Breast epithelium (tissue), 4 donors: ENCODE measurements at places on chromosomes 1 and 21. TPM values are rescaled to one million over a fixed set of nuclear protein-coding genes. Genes with fewer than 3 reads are reported as not detected.

LCE2C gene
- total RNA-seq: not detected

SIM2 gene
- 0.33 TPM for total RNA-seq

CTSS gene
- total RNA-seq: 218 TPM

ANKRD34A gene
- 0.59 TPM for total RNA-seq

- peak overlapping the region; percentile 99 for H3K27ac ChIP-seq
- H3K4me1 ChIP-seq: no peaks in the 10 kb centered on the region
- H3K27me3 ChIP-seq: no peaks in the 10 kb centered on the region
- DNase-seq: peak; percentile 59
These were observed 738 bp upstream of the CDC42BPA start for GRCh38 chr1:227318853-227319607.

GRCh38 chr1:160451119-160451858 is 50.9 kb downstream of the VANGL2 start:
- H3K27ac ChIP-seq: no peak overlapping the region
- no peak for DNase-seq
- H3K4me3 ChIP-seq: no peak overlapping the region
- no peaks in the 10 kb centered on the region for H3K4me1 ChIP-seq
- no peaks in the 10 kb centered on the region for H3K36me3 ChIP-seq

DNA sequence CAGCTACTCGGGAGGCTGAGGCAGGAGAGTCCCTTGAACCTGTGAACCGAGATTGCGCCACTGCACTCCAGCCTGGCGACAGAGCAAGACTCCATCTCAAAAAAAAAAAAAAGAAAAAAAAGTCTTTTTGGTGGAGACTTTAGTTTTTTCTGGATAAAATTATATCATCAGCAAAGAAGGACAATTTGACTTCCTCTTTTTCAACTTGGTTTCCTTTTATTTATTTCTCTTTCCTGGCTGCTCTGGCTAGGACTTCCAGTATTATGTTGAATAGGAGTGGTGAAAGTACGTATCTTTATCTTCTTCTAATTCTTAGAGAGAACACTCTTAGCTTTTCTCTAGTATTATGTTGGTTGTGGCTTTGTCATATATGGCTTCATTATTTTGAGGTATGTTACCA is 130.8 kb downstream of the PCBP3 start:
- no peaks in the 10 kb centered on the region for H3K27me3 ChIP-seq
- DNase-seq: no peak

GRCh38 chr1:97190326-97190725 is 468.7 kb downstream of the PTBP2 start:
- H3K36me3 ChIP-seq: no peaks in the 10 kb centered on the region
- no peaks in the 10 kb centered on the region for H3K27me3 ChIP-seq
- H3K4me3 ChIP-seq: no peak overlapping the region
- no peak overlapping the region for H3K27ac ChIP-seq
- no peaks in the 10 kb centered on the region for H3K4me1 ChIP-seq

DNA sequence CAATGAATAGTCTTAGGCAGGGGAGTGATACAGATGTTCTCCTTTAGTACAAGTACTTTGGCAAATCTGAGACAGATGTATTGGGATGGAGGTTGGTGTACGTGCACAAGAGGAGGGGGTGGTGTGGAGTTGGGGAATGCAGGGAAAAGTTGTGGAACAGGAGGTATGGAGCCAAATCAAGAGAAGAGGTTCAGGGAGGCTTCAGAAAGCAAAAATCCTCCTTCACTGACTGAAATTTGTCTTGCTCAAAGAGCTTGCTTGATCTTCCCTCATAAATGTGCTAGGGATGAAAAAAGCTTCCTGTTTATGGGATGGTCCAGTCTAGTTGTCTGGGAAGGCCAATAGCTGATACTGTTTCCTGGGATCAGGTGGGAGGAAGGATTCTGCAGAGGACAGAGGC is 5.8 kb downstream of the RNF19B start:
- no peak overlapping the region for H3K4me3 ChIP-seq
- H3K27ac ChIP-seq: no peak overlapping the region
- no peaks in the 10 kb centered on the region for H3K27me3 ChIP-seq
- no peak for DNase-seq

GRCh38 chr1:226135059-226135651 is 51.4 kb downstream of the ACBD3 start:
- H3K4me1 ChIP-seq: peaks cover 17% of the 10 kb centered on the region
- peak overlapping the region; percentile 92 for H3K27ac ChIP-seq
- H3K4me3 ChIP-seq: no peak overlapping the region
- H3K36me3 ChIP-seq: no peaks in the 10 kb centered on the region
